Activated CD8-positive, alpha-beta T cell treated with anti-CD3 and anti-CD28 coated beads, Interleukin-2, amount 10 ng/mL, durations not matched to agents 7 days and 5 days (primary cell): ENCODE measurements at places on chromosomes 5 and 9. TPM values are rescaled to one million over a fixed set of nuclear protein-coding genes. Genes with fewer than 3 reads are reported as not detected.

Gene SLC1A1
- not detected for total RNA-seq

GRCh38 chr5:26761446-26761845 is 276.9 kb downstream of the CDH9 start:
- no peak for DNase-seq
- H3K4me1 ChIP-seq, result no peaks in the 10 kb centered on the region
- no peak overlapping the region for H3K27ac ChIP-seq
- no peaks in the 10 kb centered on the region for H3K36me3 ChIP-seq
- no peak overlapping the region for H3K4me3 ChIP-seq

- H3K27ac ChIP-seq, result no peak overlapping the region
- peaks cover 3% of the 10 kb centered on the region for H3K36me3 ChIP-seq
- H3K4me3 ChIP-seq, result no peak overlapping the region
- H3K27me3 ChIP-seq, result no peaks in the 10 kb centered on the region
- peaks cover 15% of the 10 kb centered on the region for H3K4me1 ChIP-seq
Observed at GRCh38 chr5:108143581-108143980, 238.3 kb downstream of the FBXL17 start.

- DNase-seq, result peak; percentile 68
- H3K27me3 ChIP-seq, result peaks cover 6% of the 10 kb centered on the region
- no peak overlapping the region for H3K27ac ChIP-seq
- H3K4me3 ChIP-seq, result no peak overlapping the region
- H3K4me1 ChIP-seq, result peaks cover 15% of the 10 kb centered on the region
- H3K36me3 ChIP-seq, result peaks cover 14% of the 10 kb centered on the region
Observed at GRCh38 chr9:135504262-135505243, 4.1 kb downstream of the MRPS2 start.

GRCh38 chr5:76641514-76642120 is 18.4 kb upstream of the F2RL2 start:
- H3K4me1 ChIP-seq, result peaks cover 11% of the 10 kb centered on the region
- H3K36me3 ChIP-seq, result peaks cover 51% of the 10 kb centered on the region
- no peaks in the 10 kb centered on the region for H3K27me3 ChIP-seq
- DNase-seq, result peak; percentile 77
- no peak overlapping the region for H3K4me3 ChIP-seq

DNA sequence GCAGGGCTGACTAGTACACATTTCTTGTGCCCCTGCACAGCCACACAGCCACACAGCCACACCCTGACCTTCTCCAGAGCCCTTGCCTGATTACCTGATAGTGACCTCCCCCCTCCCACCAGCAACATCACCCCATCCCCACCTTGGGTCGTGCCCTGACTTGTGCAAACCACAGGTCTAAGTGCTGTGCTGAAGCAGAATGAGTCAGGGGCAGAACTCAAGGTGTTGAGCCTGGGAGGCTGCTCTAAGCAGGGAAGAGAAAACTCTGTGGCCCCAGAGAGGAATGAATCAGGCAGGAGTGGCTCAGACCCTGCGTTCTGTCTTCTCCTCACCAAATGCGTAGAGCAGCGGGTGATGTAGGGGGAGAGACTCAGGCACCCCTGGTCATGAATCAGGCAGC is 24.3 kb upstream of the FAT2 start:
- H3K27ac ChIP-seq, result no peak overlapping the region
- no peak for DNase-seq
- no peak overlapping the region for H3K4me3 ChIP-seq
- H3K4me1 ChIP-seq, result peaks cover 11% of the 10 kb centered on the region
- H3K27me3 ChIP-seq, result peaks cover 7% of the 10 kb centered on the region
- no peaks in the 10 kb centered on the region for H3K36me3 ChIP-seq

GRCh38 chr5:117195076-117195475 is 620.5 kb upstream of the SEMA6A start:
- no peak overlapping the region for H3K4me3 ChIP-seq
- no peak for DNase-seq
- no peaks in the 10 kb centered on the region for H3K36me3 ChIP-seq
- no peaks in the 10 kb centered on the region for H3K27me3 ChIP-seq

GRCh38 chr5:94820488-94820887 is 202.0 kb downstream of the SLF1 start:
- no peaks in the 10 kb centered on the region for H3K36me3 ChIP-seq
- H3K4me3 ChIP-seq, result no peak overlapping the region
- H3K27me3 ChIP-seq, result peaks cover 17% of the 10 kb centered on the region
- H3K4me1 ChIP-seq, result no peaks in the 10 kb centered on the region
- H3K27ac ChIP-seq, result no peak overlapping the region

- DNase-seq, result no peak
- no peak overlapping the region for H3K27ac ChIP-seq
- no peaks in the 10 kb centered on the region for H3K4me1 ChIP-seq
- H3K4me3 ChIP-seq, result no peak overlapping the region
Observed at GRCh38 chr5:31237174-31237573, 43.7 kb downstream of the CDH6 start.

DNA sequence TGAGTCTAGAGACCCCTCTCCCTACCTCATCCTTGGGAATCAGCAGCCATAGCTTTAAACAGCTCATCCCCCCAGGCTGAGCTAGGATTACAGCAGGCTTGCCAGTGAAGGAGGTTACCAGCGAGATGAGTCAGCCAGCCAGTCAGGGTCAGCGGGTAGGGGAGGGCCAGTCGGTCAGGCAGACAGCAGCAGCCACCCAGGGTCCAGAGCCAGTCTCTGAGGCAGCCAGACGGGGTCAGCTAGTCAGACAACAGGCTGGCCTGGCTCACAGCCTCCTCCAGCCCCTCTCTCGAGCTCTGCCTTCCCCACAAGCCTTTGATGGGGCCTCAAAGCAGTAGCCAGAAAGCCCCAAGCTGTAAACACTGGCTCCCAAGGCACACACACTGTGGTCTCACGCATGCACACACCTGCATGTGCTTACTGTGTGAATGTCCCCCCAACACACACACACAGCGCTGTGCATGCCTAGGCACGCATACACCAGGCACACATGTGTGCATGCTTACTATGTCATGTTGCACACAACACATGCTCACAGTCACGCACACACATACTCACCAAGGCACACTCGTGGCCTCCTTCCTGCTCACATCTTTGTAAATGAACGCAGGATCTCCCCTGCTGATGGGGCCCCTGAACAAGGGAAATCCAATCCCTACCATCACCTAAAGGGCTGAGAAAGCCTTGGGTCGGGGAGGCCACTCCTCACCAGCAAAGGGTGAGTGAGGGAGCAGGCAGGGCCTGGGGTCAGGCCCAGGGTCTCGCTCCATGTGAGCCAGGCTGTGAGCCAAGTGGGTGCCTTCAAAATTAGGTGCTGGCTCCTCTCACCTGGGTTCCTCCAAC is 28.2 kb upstream of the CPLX2 start:
- H3K27me3 ChIP-seq, result peaks cover 4% of the 10 kb centered on the region
- H3K27ac ChIP-seq, result no peak overlapping the region
- H3K4me1 ChIP-seq, result no peaks in the 10 kb centered on the region
- H3K36me3 ChIP-seq, result no peaks in the 10 kb centered on the region
- DNase-seq, result no peak

DNA sequence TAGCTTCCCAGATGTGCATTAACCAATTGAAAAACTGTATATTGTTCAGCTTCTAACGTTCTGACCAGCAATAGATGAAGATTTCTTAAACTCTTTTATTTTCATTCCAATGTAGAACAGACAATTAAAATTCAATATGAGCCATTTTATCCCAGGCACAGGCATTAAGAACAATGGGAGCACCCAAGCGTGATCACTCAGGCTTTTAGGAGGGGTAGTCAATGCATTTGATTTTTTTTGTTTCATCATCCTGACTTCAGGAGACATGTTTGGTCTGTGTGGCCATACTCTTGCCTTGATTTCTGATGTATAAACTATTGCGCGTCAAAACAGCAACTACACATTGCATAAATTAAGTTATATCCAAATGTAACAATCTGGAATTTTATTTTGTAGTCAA is 653.0 kb upstream of the RORB start:
- DNase-seq, result no peak
- H3K4me1 ChIP-seq, result no peaks in the 10 kb centered on the region
- no peak overlapping the region for H3K27ac ChIP-seq
- H3K4me3 ChIP-seq, result no peak overlapping the region
